ENCODE measurements at places on chromosomes 1 and 21. TPM values are rescaled to one million over a fixed set of nuclear protein-coding genes. Genes with fewer than 3 reads are reported as not detected.

- DNase-seq: no peak
Observed at GRCh38 chr1:5349526-5349925, 642.7 kb downstream of the NPHP4 start.

DNA sequence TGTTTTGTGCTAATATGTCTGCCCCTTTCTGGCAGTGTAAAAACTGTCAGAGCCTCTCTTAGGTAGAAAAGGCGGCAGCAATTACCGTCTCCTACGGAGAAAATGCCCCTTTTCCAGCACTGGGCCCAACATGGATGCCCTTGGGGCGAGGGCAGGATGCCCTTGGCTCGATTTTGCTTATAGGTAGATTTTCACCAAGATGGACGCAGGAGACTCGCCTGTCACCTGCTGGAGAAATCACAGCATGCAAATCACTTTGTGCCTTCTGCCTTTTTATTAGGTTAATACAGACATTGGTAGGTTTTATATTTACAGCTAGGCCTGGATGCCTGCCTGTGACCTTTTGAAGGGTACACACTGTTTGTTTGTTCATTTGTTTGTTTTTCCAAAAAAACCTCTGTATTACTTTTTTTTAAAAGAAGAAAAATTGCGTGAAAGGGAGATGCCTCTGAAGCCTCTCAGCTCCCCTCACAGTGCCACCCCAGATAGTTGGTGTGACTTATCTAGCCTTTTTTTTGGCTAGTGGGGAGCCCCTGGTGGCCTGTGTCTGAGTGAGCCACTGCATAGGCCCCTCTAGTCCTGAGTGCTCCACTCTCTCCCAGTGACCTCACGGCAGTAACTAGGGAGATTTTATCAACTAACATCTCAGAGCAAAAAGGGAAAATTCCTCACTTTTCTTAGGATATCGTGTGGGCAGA lies 2.5 kb downstream of the ATP1B1 start:
- DNase-seq: no peak

DNA sequence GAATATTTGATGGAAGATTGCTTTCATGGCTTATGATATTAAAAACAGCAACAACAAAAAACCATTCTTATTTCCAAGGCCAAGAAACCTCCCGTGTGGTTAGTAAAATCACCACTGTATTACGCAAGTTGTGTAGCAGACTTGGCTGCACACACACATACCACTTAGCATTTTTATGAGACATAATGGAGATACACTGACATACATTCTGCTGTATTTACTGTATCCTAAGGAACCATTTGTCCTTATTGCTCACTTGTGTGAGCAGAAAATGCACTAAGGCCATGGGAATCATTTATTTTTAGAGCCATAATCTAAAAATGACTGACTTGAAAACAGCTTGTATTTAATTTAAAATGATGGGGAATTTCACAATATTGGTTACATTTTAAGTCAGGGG lies 584 bp upstream of the C1orf141 start:
- no peak for DNase-seq

DNA sequence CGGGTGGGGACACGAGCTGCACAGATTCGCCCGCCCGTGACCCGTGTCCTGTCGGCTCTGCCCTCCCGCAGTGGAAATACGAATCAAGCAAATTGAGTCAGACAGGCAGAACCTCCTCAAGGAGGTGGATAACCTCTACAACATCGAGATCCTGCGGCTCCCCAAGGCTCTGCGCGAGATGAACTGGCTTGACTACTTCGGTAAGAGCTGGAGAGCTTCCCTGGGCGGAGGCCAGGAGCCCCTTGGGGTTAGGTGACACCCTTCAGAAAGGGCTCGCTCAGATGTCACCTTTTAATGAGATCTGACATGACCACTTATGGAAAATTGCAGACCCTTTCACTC lies 489 bp downstream of the CDCA8 start:
- DNase-seq: no peak

GRCh38 chr1:67577646-67578045 lies 107.4 kb upstream of the GADD45A start:
- DNase-seq: no peak

DNA sequence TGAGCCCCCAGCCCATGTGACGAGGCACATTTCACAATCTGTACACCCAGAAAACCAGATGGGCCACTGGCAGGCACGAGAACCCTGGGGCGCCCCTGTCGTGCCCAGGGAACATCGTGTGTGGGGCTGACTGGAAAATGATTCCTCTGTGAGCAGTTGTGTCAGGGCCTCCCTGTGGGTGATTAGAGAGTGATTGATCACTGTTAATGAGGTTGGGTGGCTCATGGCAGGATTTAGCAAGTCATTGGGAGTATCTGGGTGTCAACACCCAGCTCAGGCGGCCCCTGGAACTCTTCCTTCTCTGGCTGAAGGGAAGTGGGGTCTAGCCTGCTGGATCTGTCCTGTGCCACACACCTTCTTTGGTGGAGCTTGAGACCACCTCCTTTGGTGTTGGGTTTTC lies 5.7 kb downstream of the GRHL3 start:
- no peak for DNase-seq

GRCh38 chr21:44269090-44269489 lies 7.4 kb upstream of the DNMT3L start:
- no peak for DNase-seq

The MRPS15 gene
- 47.4 TPM for total RNA-seq

GRCh38 chr1:207331354-207332313 lies 10.2 kb downstream of the CD55 start:
- no peak for DNase-seq

DNA sequence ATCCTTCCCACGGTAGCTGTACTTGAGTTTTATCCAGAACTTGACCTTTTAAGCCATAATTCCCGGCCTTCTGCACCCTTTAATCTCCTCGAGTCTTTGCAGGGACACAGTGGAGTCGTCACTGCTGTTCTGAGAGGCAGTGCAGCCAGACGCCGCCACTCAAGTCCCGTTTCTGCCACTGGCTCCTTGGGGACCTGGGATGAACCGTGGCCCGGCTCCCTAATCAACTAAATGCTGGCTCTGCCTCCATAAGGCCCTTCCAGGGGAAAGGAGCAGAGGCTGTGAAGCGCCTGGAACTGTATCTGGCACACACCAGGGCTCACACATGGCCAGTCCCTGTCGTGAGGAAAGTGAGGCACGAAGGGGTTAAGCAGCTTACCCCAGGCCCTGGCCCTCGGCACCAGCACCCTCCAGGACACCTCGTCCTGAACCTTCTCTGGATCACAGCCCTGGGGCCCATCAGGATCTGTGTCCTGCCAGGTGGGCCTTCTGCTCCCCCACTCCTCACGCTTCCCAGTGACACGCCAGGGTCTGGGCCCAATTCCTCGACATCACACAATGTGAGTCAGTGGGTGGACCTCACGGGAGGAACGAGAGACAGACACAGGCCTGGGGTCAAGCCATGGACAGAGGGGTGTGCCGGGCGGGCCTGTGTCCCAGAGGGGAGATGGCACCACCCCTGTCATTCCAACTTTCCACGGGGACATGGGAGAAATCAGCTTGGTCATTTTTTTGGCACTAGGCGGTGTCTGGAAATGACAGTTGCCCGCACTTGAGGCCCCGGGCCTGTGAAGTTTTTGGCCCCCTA lies 23.5 kb upstream of the C1orf174 start:
- no peak for DNase-seq

GRCh38 chr1:2180297-2181245 lies 14.0 kb downstream of the FAAP20 start:
- DNase-seq: no peak

The XCL1 gene
- 1.6 TPM for total RNA-seq

- no peak for DNase-seq
Observed at GRCh38 chr1:230077436-230078213, 10.6 kb downstream of the GALNT2 start.

DNA sequence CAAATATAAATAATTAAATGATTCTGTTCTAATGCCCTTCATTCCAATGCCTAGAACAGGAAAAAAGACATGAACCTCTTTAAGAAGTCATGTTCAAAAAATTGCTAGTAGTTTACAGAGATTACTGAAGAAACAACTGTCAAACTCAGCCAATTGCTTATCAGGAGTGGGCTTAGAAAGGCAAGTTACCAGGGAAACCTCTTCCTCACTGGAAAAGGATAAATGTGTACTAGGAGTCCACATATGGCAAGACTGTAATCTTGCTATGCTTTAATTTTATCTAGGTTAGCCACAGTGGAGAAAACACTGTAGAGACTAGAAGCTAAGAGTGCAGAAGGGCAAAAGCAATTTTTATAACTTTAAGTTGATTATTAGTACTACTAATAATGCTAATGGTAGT lies 42.1 kb upstream of the DEPDC1 start:
- DNase-seq: no peak

GRCh38 chr1:203120325-203121153 lies 7.0 kb upstream of the ADORA1 start:
- no peak for DNase-seq

DNA sequence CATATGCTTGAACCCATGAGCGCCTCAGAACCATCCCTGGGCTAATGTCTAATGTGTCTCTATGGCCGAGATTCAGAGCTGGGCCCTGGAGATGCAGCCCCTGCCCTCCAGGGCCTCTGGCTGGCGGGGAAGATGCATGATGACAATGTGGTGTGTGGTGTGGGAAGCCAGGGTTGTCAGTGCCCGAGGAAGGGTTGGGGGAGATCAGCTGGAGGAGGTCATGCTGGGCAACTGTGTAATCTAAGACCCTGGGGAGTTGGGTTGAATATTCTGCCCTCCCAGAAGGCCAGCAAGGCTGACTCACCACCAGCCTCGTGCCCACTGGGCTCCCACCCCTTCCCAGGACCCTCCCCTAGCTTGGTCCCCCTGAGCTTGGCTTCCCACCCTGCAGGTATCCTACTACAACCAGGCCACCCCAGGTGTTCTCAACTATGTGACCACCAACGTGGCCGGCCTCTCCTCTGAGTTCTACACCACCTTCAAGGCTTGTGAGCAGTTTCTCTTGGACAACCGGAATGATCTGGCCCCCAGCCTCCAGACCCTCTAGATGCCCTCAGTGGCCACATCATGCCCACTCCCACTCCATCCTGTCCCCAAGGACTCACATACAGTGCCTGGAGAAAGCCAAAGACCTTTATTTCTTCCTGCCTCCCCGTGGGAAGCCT lies 14.6 kb downstream of the FAM151A start:
- DNase-seq: no peak

DNA sequence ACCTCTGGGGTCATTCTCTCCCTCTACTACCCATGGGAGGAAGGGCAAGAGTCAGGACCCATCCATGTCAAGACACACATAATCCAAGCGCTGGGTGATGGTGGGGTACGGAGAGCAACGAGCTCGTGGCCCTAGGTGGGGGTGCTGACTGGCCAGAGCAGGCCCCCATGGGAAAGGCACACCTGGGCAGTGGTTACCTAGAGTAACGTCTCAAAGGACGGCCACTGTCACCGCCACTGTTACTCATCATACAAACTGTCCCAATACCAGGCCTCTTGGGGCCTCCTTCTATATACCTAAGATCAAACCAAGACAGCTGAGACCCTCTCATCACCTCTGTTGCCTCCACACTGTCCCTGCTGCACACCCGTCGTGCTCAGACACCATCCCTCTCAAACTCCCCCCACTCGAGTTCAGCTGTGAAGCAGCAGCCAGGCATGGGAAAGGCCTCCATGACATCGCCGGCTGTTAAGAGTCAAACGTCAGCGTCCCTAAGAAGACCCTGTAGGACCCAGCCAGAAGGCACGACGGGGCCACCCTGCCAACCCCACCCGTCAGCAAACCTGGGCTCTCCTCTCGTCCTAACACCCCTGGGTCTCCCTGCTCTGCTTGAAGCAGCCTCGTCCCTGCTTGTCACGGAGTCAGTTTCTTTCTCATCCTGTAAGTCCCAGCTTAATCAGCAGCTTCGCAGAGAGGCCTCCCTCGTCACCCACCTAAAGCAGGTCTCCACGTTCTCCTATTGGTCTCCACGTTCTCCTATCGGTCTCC lies 15.3 kb downstream of the NPHP4 start:
- DNase-seq: no peak
